ENCODE measurements at places on chromosomes 11 and 22.

DNA sequence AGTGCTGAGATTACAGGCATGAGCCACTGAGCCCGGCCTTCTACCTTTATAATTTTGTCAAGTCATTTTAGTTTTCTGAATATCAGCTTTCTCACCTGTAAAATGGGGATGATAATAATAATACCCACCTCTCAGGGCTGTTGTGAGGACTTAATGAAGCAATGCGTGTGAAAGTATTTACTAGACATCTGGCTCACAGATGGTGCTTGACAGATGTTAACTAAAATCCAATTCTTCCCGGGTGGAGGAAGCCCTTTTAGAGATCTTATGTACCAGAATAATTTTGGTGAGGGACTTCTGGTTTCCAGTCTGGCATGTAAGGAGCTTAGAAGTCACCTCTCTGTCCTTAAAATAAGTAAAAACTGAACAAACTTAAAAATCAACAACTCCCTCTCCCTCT, 43.7 kb upstream of the NUP160 start:
- no peak for DNase-seq

DNA sequence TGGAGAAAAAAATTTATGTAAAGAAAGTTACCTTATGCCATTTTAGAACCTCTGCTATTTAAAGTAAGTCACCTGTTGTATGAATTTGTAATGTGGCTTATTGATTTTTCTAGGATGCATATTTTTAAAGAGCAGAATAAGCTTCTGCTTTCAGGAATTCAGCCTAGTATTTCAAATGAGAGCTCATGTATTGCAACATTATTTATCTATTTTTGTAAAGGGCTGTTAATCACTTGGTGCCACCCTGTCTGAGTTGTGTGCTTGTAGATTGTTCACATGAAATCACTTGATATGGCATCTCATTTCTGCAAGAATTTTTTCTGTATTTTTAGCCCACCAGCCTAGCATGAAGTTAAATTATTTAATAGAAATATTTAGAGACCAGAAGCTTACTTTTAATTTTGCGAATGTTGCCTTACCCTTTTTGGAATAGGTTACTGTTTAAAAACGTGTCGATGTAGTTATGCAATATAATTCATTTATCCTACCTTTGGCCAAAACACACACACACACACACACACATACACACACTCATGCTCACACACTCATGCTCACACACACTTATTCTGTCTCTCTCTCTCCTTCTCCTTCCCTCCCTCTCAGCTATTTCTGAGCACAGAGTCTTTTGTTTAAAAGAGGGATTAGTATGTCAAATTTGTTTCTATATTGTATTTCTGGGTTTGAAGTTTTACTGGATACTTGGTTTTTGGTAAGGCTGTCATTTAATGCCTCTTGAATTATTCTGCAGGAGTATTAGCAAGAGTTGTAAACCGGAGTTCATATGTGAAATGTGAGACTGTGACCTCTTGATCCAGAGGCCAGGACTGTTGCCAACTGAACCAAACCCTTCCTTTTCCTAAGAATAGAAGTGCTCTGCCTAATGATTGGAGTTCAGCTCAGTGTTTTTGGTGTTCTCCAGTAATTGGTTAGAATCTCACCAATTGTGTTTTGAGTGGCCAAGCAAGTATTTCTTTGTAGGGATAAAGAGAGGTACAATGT, 34.4 kb downstream of the YAP1 start:
- no peak for DNase-seq

DNA sequence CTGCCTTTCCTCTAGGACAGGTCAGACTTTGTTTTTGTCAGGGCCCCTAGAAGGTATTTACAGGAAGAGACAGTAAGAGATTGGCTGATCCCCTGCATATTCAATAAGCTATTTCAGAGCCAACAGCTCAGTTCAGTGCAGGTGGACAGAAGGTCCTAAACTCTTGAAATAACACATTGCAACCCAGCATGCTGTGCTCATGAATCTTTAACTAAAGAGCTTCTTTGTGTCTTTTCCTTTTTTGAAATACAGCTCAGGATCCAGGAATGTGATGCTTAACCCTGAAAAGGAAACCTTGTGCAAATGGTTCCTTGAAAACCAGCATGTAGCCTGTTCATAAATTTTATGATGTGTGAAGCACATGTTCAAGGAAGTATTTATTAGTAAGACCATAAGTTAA, 43.9 kb downstream of the BBOX1 start:
- no peak for DNase-seq

DNA sequence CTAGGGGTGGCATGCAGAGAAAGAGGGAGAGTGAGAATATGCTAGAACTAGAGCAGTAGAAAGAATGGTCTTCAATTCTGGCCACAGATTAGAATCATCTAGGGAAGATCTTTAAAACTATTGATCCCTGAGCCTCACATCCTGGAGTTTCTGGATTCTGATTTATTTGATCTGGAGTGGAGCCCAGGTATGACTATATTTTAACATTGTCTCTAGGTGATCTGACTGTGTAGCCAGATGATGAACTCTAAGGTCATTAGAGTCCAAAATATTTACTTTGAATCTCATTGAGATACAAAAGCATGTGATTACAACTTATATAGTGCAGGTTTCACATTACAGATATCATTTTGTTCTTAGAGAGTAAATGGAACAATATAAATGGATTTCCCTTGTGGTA, 79.7 kb downstream of the FDX1 start:
- no peak for DNase-seq

- DNase-seq: peak; percentile 60
Observed at GRCh38 chr11:554428-555226, 5.9 kb downstream of the LMNTD2 start.

Data from stimulated activated CD8-positive, alpha-beta memory T cell treated with anti-CD3 and anti-CD28 coated beads, Interleukin-4, amount 100 ng/mL, for 4 hours (primary cell).